Inflammatory macrophage treated with lipopolysaccharide for 1 hour (primary cell): ENCODE measurements at places on chromosomes 11 and 22.

- no peak for DNase-seq
Measured at GRCh38 chr22:48972979-48973693, 854.5 kb downstream of the BRD1 start.

DNA sequence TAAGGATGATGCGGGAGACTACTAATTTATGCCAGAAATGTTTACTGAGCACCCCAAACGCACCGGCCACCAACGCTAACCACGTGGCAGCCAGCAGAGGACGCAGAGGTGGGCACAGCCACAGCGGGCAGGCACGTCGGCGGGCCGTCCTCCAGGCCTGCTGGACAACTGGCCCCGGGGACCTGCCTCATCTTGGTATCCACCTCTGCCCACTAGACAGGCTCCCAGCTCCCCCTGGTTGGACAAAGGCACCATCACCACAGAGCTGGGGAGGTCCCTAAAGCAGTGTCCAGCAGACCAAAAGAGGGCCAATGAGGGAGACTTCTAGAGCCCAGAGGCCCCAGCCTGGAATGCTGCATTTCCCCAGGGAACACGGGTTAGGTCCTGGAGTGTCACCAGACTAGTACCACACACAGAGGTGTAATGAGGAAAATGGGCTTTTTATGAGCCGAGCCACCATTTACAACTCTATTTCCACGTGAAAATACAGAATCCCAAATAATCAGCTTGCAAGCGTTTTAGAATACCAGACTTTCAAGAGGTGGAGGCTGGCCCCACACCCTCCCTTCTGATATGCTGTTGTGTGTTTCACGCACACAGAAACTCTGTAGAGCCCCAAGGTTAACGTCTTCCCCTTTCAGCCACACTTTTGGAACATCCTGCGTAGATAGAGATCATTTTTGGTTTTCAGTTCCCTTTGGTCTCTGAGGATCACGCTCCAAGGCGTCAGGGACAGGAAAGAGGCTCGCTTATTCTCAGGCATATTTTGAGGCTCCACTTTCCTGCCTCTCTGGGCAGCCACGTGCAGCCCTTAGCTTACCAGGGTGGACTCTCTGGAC, 23.7 kb upstream of the BID start:
- DNase-seq: peak; percentile 38

GRCh38 chr22:43516996-43517635, 105.3 kb downstream of the MPPED1 start:
- DNase-seq: no peak

GRCh38 chr11:27100534-27100933, 59.9 kb downstream of the BBOX1 start:
- DNase-seq: no peak

- no peak for DNase-seq
Measured at GRCh38 chr22:30336752-30337460, 10.2 kb upstream of the TBC1D10A start.

DNA sequence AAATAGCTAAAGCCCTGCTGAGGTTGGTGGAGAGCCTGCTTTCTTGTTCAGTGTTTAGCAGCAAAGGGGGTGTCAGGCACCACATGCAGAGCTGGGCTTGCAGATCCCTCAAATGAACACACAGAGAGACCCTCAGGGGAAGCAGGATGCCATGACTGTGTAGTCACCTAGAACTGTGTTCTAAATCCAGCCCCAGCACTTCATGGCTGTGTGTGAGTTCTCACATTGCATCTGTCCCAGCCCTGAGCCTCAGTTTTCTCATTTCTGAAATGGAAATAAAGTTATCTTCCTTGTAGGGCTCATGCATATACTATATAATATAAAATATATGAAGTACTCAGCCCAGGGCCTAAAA, 47.1 kb downstream of the CWC15 start:
- no peak for DNase-seq

DNA sequence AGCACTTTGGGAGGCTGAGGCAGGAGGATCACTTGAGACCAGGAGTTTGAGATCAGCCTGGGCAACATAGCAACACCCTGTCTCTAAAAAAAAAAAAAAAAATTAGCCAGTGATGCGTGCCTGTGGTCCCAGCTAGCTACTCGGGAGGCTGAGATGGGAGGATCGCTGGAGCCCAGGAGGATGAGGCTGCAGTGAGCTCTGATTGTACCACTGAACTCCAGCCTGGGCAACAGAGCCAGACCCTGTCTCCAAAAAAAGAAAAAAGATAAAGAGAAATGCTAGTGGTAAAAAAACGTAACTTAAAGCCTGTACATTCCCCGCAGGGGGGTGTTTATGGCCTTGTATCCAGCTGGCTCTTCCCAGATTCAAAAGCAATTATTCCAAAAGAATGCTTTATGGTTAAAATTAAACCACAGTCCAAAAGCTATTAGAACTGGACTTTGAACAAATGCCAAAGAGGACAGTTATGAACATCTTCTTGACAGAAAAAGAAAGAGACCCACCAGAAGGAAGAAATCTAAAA, 16.4 kb upstream of the SNX32 start:
- DNase-seq: no peak

GRCh38 chr11:121580154-121580553, 127.4 kb upstream of the SORL1-AS1 start:
- DNase-seq: no peak

GRCh38 chr11:131470216-131470925, 100.0 kb downstream of the NTM start:
- DNase-seq: no peak

- DNase-seq: no peak
Measured at GRCh38 chr11:34732831-34733230, 111.9 kb downstream of the EHF start.

- DNase-seq: no peak
Measured at GRCh38 chr22:39252461-39253434, 8.0 kb upstream of the PDGFB start.

GRCh38 chr22:49108636-49109315, 718.9 kb downstream of the BRD1 start:
- DNase-seq: no peak

GRCh38 chr11:79189601-79190000, 251.2 kb downstream of the TENM4 start:
- DNase-seq: no peak

- no peak for DNase-seq
Measured at GRCh38 chr22:50506611-50507420, 686 bp downstream of the LMF2 start.

GRCh38 chr22:46587492-46588278, 32.5 kb upstream of the GRAMD4 start:
- no peak for DNase-seq
